ENCODE measurements at places on chromosomes 2 and 18.

DNA sequence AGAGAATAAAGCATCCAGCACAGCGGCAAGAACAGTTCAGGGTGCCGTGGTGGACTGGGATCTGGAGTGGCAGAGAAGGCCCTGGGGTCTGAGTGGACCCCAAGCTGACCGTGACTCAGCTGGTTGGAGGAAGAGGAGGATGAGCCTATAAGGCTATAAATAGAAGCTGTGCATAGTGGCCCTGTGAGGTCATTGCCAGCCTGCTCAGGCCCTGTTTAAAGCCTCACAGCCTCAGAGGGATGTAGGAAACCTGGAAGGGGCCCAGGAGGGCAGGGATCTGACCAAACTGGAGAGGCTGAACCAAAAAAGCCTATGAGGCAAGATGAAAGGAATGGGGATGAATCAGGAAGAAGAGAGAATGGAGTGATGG lies 11.3 kb upstream of the DES start:
- DNase-seq = no peak

DNA sequence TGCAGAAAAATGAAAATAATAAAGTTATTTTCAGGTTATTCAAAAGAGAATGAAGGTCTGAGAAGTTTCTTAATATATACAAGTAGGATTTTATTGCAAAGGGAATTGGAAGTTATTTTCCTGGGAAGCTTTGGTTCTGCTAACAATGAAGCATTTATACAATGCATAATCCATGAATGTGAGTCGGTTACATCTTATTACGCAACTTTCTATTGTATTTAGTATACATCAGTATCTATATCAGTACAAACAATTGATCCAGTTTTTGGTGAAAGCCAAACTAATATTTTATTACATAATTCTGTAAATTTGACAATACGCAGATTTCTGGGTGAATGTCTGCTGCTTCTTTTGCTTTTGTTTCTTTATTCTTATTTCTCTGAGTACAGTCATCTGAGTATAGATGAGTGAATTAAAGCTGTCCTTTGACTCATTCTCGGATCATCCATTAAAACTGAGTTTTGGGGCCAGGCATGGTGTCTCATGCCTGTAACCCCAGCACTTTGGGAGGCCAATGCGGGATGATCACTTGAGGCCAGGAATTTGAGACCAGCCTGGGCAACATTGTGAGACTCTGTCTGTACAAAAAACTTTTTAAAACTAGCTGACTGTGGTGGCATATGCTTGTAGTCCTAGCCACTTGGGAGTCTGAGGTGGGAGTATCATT lies 108.5 kb downstream of the SOCS6 start:
- DNase-seq = no peak

DNA sequence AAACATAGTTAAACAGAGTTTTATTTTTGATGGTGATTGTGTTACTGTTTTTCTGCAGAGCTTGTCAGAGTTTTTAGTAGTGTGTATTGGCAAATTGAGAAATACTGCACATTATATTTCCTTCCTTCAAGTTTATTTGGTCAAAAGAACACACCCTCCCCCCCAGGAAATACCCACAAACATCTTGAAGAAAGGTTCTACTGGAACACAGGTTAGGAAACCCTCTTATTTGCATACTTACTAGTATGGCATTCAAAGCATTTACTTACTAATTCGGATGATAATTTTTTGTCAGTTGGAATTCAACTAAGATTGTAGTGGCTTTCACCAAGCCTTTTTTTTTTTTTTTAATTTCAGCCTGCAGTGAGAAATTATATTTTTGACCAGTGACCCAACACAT lies 9.1 kb downstream of the CAB39 start:
- DNase-seq = no peak

DNA sequence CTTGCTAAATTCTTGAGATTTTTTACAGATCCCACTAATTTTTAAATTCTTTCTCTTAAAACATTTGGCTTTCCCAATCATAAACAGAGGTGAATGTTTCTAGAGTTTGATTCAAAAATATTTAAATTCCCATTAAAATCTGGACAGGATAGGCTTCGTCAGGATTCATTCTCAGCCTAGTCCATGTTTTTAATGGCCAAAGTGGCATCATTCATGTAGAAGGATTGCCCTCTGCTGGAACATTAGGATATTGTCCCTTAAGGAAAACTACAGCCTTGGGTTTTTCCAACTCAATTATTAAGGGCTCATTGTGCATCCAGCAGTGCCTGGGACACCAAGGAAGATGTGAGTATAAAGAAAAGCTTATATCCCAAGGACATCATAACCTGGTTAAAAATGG lies 71.7 kb downstream of the TPGS2 start:
- peak; percentile 26 for DNase-seq

DNA sequence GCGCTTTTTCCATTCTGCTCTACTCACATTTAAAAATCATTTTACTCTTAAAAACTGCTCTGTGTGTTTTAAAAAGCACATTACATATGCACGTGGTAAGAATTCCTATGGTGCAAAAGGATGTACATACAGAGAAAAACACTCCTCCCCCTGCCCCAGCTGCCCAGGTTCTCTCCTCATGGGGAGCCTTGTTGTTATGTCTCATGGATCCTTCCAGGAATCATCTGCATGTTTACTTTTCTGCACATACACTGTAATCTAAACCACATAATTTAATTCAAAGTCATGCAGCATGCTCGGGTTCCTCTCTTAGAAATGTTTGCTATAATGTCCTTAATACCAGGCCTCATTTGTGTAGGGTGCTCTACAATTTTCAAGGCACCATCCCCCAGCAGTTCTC lies 243.3 kb downstream of the LOXHD1 start:
- DNase-seq = no peak

DNA sequence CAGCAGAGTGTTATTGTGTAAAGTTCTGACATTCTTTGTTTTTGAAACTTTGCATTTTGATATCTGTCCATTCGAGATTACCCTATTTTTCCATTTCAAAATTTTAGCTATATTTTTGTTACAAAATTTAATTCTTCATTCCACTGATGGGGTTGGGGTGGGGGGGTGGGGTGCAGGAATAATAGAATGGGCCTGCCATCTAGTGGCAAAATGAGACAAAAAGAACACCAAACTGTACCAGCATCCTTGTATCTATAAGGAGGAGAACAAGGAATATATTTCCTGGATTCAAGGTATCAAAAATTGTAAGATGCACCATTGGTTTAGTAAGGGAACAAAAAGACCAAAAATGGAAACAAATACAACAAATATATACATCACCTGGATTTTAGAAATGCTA lies 27.9 kb upstream of the TTR start:
- DNase-seq = no peak

- DNase-seq = no peak
Observed at GRCh38 chr2:144500563-144500962, 19.4 kb downstream of the ZEB2 start.

GRCh38 chr2:108594132-108594981 lies 60.1 kb downstream of the LIMS1 start:
- DNase-seq = no peak

DNA sequence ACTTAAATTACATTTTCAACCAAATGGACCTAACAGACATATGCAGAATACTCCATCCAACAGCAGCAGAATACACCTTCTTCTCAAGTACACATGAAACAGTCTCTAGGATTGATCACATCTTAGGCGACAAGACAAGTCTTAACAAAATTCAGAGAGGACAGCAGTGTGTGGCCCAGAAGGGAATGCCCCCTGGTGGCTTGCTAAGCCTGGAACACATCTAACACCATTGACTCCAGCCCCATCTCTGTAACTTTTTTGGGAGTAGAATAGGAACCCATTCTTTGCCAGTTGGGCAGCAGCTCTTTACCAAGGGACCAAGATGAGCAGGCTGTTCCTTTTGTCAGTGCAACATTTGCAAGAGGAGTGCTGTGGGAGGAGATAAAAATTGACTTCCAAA lies 249.9 kb downstream of the PLCL1 start:
- DNase-seq = no peak

- DNase-seq = no peak
Observed at GRCh38 chr2:40690525-40690924, 238.6 kb upstream of the SLC8A1 start.

DNA sequence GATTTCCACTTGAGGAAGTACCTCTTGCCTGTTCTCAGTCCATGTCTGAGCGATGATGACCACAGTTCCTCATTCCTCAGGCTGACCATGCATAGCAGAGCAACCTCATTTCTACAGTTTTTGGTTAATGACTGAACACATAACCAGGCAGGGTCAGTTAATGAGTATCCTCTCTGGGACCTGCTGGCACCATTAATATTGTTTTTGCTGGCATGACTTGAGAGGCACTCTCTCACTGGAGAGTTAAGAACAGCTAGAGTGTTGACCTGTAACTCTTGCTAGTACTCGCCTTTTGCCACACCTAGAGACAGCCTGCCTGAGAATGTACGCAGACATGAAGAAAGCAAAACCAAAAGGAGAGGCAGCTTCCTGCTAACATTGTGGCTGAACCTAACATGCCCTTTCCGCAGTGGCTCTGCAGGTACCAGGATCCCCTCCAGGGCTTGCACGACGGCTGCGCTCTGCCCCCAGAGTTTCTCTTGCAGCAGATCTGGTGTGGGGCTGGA lies 23.9 kb downstream of the PECR start:
- no peak for DNase-seq

DNA sequence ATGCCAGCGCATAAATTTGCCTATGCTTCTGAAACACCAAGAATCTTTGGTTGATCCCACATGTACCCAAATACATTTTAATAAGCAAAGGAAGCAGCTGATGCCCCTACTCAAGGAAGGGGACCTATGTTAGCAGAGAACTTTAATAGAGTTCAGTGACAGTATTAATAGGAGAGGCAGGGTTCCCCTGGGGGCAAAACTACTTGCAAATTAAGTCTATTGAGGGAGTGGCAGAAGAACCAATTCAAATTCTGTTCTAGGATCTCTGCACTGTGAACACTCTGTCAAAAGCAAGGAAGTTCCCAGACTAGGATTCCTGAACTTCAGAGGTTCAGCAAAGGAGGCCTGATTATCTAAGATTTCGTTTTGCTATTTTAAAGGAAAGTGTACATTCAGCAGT lies 47.5 kb downstream of the EPB41L3 start:
- no peak for DNase-seq

GRCh38 chr2:187404431-187405110 lies 43.5 kb downstream of the CALCRL start:
- DNase-seq = no peak

DNA sequence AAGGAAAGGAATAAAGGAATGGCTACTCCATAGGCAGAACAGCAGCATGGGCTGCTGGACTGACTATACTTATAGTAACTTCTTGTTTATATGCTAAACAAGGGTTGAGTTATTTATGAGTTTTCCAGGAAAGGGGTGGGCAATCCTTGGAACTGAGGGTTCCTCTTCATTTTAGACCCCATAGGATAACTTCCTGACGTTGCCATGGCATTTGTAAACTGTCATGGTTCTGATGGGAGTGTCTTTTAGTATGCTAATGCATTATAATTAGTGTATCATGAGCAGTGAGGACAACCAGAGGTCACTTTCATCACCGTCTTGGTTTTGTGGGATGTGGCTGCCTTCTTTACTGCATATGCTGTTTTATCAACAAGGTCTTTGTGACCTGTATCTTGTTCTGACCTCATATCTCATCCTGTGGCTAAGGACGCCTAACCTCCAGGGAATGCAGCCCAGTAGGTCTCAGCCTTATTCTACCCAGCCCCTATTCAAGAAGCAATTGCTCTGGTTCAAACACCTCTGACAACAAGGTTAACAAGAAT lies 98.6 kb upstream of the CABLES1 start:
- DNase-seq = no peak

GRCh38 chr2:217757108-217757463 lies 245.7 kb downstream of the TNS1 start:
- no peak for DNase-seq

- peak; percentile 45 for DNase-seq
Observed at GRCh38 chr2:172095146-172095904, 7.4 kb downstream of the DLX2 start.

DNA sequence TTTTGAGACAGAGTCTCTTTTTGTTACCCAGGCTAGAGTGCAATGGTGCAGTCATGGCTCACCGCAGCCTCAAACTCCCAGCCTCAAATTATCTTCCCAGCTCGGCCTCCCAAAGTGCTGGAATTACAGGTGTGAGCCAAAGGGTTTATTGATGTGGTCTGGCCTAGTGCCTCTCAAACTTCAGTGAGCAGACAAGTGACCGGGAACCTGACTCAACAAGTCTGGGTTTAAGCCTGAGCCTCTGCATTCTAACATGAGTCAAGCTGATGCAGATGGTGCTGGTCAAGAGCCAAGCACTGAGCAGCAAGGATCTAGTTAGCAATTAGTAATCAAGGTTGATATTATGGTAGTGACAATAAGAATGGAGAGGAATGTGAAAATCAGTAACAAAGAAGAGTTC lies 21.3 kb downstream of the CDK15 start:
- DNase-seq = no peak

DNA sequence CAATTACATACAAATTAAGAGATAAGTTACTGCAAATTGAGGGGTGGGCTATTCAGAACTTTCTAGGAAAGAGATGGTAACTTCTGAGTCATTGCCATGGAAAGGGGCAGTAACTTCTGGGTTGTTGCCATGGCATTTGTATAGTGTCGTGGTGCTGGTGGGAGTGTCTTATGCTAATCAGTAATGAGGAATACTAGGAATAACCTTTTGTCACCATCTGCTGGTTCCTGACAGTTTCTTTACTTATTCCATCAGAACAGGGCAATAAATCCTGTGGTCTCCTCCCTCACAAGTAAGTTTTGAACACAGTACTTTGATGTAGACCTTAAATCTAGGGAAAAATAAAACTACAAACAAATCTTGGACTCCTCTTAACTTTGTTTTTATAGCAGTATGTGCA lies 435.4 kb downstream of the BCL11A start:
- no peak for DNase-seq

- no peak for DNase-seq
Observed at GRCh38 chr2:191384829-191385228, 139.6 kb downstream of the MYO1B start.

GRCh38 chr2:213167271-213167930 lies 16.0 kb upstream of the IKZF2 start:
- DNase-seq = no peak

Measured in SK-N-DZ (cell line).